ENCODE measurements at places on chromosomes 5 and 9.

DNA sequence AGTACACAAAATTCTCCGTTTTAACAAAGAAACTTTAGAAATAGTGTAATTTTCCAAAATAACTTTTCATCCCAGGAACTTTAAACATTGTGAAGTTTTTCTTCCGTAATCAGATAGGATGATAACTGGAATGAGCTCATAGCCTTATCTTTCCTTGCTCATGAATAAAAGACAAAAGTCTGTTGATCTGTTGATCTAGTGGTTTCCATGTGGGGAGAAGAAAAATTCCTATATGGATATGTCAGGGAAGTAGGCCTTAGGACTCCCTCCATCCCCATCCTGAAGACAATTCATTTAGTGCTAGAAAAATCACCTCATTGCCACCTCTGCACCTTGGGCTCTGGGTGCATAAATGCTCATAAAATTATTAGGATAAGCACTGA is 266.6 kb downstream of the SMARCA2 start:
- DNase-seq, result no peak
- no peak overlapping the region for H3K4me3 ChIP-seq
- no peaks in the 10 kb centered on the region for H3K4me1 ChIP-seq
- peaks cover 5% of the 10 kb centered on the region for H3K27me3 ChIP-seq
- H3K36me3 ChIP-seq, result no peaks in the 10 kb centered on the region

DNA sequence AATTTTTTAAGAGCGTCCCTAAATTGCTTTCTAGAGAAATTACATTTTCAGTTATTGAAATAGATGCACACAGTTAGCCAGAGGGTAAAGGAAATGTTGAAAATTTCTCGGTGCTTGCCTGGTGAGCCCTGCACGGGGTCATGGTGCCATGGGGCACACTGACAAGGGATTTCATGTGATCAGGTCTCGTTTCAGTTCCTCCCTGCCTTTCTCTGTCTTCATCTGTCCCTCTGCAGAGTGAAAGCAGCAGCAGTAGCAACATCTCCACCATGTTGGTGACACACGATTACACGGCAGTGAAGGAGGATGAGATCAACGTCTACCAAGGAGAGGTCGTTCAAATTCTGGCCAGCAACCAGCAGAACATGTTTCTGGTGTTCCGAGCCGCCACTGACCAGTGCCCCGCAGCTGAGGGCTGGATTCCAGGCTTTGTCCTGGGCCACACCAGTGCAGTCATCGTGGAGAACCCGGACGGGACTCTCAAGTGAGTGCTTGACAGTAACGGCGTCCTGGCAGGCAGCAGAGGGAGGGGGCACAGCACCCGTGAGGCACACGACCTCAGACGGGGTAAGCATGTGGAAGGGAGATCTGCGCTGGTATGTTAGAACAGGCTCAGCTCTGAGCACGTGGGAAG is 89.1 kb upstream of the OTULINL start:
- H3K36me3 ChIP-seq, result no peaks in the 10 kb centered on the region
- DNase-seq, result no peak
- peak overlapping the region; percentile 21 for H3K27ac ChIP-seq
- H3K27me3 ChIP-seq, result no peaks in the 10 kb centered on the region
- H3K4me1 ChIP-seq, result peaks cover 8% of the 10 kb centered on the region

DNA sequence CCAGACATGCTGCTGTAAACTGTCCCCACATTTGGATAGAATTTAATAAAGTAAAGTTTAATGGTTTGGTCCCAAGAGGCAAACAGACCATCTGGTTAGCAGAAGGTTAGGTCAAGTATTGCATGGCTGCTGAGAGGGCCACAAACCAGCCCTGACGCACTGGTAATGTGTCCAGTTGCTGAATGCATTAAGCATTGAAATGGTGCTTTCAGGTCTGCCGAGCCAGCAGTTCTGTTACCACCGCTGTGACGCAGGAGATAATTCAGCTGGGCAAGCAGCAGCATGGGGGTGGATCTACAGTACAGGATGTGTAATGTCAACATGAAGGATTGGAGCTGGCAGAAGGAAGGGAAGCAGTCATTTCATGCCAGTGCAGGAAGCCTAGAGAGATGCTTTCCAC is 16.0 kb downstream of the ZNF462 start:
- DNase-seq, result no peak
- H3K4me1 ChIP-seq, result no peaks in the 10 kb centered on the region
- H3K36me3 ChIP-seq, result no peaks in the 10 kb centered on the region
- peaks cover 8% of the 10 kb centered on the region for H3K27me3 ChIP-seq

GRCh38 chr5:17799521-17799920 is 165.3 kb downstream of the TAF11L14 start:
- H3K36me3 ChIP-seq, result no peaks in the 10 kb centered on the region
- H3K4me3 ChIP-seq, result no peak overlapping the region
- DNase-seq, result no peak
- no peaks in the 10 kb centered on the region for H3K4me1 ChIP-seq
- no peak overlapping the region for H3K27ac ChIP-seq

DNA sequence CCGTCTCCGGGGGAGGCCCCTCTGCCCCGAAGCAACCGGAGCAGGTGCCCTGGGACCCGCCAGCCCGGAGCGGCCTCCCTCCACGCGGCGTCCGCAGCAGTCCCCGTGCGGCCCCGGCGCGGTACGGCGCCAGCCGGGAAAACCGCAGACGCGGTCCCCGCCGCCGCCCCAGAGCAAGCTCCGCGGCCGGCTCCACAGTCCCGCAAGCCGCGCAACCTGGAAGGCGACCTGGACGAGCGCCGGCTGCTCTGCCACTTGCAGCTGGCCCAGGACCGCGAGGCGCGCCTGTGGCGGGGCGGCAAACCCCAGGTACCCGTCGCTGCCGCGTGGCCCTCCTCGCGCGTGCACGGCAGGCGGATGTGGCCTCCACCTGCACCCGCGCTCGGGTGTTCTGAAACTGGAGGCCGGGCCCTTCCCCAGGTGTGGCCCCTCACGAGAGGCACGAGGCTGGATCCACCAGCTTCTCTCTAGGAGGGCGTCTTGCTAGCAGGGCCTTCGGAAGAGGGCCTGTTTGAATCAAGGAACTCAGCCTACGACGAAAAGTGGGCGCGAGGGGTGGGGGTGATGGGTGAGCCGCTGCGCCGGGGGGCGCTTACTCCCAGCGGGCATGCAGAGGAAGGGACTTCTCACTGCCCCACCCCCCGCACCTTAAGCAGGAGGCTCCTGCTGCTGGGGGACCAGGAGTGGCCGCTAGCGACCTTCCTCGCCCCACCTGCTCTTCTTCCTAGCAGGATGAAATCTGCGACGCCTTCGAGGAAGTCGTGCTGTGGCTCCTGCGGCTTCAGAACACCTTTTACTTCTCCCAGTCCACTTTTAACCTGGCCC is 602 bp downstream of the CCNI2 start:
- peaks cover 9% of the 10 kb centered on the region for H3K36me3 ChIP-seq
- peak overlapping the region; percentile 68 for H3K27ac ChIP-seq
- peaks cover 4% of the 10 kb centered on the region for H3K4me1 ChIP-seq

- no peak overlapping the region for H3K4me3 ChIP-seq
- H3K36me3 ChIP-seq, result no peaks in the 10 kb centered on the region
- no peak for DNase-seq
- H3K27ac ChIP-seq, result no peak overlapping the region
Observed at GRCh38 chr5:60410427-60410826, 289.5 kb downstream of the DEPDC1B start.

DNA sequence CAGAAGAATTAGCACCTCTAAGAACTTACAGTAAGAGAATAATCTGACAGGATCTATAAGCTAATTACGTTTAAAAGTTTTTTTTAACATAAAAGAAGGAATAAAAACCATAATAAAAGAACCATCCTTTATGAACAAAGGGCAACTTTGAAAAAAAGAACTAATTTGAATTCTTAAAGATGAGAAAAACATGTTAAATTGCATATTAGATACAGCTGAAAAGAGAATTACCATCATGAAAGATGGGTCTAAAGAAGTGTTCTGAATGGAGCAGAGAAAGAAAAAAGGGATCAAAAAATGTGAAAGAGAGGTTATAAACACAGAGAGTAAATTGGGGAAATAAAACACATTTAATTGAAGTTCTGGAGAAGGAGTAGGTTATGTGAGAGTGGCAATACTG is 45.8 kb upstream of the IFNK start:
- H3K4me3 ChIP-seq, result no peak overlapping the region
- H3K27me3 ChIP-seq, result no peaks in the 10 kb centered on the region
- no peaks in the 10 kb centered on the region for H3K4me1 ChIP-seq
- DNase-seq, result no peak
- peaks cover 39% of the 10 kb centered on the region for H3K36me3 ChIP-seq
- no peak overlapping the region for H3K27ac ChIP-seq

All from naive thymus-derived CD8-positive, alpha-beta T cell (primary cell).